ENCODE measurements at places on chromosomes 4 and X.

DNA sequence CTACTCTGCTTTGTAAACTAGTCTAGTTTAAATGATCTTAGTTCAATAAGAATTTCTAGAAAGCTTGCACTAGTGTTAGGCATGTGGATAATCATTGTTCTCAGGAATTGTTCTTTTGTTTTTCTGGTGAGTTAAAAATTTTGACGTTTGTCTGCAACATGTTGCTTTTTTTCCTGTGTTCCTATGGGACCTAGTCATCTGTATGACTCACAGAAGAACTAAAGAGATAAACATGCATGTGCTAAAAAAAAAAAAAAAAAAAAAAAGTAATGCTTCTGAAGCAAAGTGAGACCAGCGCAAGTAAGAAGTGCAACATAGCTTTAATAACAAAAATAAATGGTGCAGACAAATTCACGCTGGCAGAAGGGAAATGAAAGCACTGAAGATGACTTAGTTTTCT lies 471.2 kb downstream of the IQCM start:
- DNase-seq: no peak

DNA sequence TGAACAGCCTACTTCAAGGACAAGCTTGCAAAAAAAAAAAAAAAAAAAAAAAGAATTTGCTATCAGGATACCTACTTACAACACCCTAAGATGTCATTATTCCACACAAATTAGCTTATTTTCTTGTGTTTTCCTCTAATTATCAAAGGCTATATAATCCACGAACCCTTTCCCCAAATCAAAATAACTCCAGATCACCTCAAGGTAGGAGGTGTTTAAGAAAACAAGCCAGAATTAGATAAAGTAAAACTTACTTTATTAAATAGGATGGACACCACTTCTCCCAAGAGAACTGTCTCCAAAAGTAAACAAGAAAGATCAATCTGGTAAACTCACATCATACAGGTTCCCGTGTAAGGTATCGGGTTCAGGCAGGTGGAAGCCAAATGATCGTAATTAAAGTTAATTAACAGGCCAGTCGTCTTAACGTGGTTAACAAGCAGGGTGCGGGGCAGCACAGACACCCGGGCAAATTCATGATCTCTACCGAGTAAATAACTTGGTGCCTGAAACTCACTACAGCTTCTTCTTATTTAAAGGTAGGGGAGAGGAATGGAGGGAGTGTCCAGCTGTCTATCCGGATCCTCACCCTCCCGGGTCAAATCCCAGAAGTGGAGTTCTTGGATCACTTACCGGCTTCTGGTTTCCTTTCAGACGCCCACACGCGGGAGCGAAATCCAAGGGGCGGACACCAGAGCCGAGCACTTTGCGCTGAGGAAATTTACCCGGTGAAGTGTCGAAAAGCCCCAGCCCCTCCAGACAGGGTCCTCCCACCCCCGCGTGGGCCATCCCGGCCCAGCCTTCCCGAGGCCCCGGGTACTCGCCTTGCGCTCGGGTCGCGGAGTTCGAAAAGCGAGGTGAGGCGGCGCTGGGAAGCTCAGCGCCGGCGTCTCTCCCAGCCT lies 708 bp downstream of the ARAP2 start:
- DNase-seq: peak; percentile 55

DNA sequence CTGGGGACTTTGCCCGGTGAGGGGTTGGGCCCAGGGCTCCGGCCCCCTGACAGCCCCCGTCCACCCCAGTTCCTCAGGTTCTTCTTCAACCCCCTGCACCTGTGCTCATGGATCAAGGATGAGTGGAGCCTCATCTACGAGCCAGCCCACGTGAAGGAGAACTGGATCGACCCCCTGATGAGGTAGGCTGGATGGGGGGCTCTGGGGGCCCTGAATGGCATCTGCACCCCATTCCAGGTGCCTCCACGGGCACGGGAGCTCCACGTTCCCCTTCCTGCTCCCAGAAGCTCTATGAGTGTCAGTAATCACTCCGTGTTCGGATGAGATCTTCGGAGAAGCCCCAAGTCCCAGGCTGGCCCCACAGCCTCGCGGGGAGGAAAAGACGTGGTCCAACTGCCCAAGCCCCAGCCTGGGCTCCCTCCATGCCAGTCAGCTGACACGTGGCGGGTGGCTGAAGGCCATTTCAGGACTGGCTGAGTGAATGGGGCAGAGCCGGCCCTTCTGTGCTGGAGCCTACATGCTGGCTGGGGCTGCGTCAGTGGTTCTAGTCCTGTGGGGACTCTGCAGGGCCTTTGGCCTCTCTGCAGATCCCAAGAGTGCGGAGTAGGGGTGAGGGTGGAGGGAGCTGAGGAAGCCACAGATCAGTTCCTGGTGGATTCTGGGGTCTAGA lies 24.4 kb downstream of the CFAP99 start:
- DNase-seq: no peak

DNA sequence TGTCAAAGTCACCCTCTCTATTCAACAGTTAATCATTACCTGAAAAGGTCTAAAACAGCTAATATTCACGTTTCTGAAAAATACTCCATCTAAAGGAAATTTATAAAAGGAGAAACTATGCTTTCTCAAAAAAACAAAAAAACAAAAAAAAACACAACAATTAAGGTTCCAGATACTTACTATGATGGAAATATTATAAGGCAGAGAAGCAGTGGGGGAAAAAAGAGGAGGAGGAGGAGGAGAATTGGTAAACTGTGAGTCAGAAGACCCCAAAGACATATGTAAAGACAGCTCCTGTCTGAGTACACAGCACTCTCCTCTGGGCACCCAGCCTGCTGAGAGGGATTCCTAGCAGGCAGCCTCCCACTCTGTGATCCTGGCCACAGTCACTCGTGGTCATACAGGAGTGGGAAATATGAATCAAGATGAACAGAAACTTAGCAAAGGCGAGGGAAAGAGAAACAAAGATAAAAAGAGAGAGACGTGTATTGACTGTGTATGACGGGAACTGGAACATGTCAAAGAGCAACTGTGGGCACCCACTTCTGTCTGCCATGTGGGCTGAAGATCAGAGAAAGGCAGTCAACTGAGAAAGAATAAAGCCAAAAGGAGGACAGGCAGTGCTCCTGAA lies 12.5 kb downstream of the KLHL15 start:
- no peak for DNase-seq

DNA sequence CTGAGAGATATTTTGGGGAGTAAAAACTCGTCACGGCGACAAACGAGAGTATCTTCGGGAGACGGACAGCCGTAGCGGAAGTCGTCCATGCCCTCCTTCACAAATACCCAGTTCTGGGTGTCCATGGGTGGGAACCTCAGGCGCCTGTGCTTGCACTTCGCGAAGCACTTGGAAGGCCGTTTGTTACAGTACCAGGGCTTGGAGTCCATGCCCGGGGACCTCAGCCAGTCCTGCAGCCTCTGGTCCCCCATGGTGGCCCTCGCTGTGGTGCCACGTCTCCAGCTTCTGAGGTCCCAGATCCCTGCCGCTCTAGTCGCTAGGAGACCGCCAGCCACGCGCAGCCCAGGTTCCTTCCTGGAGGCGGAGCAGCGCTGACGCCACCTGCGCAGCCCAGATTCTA lies at the start of gene FAM47A:
TSS of gene FAM47A (minus strand) at position 287 of the 400 bp plus-strand sequence. CDS start at position 251, 36 bp downstream.
- DNase-seq: no peak

DNA sequence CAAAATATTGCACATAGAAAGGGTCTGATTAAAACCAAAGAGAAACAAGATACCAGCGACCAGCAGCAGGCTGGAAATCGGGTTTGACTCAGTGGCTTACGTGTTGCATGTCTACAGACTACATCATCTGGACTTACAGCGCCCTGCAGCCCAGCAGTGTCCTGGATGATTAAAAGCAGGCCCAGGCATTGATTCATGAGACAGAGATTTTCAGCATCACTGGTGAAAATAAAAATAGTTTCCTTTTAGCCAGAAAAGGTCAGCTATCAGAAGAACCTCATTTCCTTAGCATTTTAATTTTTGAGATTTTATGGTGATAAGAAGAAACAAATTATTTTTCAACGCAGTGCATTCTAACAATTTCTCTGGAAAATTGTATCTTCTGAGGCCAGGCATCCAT lies 190.6 kb downstream of the PTTG2 start:
- DNase-seq: no peak

DNA sequence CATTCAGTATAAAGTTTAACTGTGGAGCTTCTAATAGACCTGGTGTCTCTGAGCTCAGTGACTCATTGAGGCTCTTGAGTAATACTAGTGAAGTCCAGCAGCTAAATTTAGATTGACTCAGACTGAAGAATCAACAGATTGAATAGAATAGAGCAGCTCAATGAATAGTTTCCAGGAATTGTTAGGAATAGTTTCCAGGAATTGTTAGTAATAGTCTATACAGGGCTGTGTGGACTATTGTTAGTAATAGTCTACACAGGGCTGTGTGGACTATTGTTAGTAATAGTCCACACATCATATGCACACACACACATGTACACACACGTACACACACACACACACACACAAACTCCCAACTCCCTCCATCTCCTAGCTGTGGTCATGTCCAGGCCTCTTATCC lies 3.0 kb downstream of the GIMD1 start:
- no peak for DNase-seq

- DNase-seq: no peak
These were observed 10.6 kb upstream of the INTS6L start for GRCh38 chrX:135509885-135510284.

DNA sequence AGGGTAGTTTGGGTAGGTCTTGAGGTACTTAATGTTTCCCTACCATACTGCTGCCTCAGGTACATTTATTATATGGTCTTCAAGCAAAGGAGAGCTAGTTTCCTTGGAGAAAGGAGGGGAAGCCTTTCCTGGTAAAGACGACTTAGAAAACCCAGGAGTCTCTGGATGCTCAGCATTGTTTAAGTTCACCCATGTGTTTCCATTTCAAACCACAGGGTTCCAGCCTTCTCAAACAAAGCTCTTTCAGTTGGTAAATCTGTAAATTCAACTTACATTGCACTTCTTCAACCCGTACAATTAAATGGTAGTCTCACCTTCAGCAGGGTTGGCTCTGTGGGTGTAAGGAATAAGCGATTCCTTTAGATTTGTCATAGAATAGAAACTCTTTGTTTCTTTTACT lies 111.9 kb upstream of the UNC5C start:
- no peak for DNase-seq

GRCh38 chrX:67780694-67781109 lies 236.9 kb downstream of the AR start:
- DNase-seq: no peak

DNA sequence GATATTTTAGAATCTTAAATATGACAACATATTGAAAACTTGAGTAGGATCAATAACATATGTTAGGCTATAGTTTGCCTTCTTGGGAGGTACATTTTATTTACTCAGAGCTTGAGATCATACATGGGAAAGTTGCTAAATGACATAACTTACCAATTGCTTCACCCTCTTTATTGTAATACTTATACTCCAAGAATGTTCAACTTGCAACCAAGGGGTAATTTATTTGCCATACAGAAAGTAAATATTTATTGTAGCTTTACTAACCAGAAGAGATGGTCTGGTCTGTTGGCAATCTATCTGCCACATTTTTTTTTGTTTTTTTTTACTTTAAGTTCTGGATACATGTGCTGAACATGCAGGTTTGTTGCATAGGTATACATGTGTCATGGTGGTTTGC lies 426.6 kb downstream of the ARHGAP24 start:
- no peak for DNase-seq

DNA sequence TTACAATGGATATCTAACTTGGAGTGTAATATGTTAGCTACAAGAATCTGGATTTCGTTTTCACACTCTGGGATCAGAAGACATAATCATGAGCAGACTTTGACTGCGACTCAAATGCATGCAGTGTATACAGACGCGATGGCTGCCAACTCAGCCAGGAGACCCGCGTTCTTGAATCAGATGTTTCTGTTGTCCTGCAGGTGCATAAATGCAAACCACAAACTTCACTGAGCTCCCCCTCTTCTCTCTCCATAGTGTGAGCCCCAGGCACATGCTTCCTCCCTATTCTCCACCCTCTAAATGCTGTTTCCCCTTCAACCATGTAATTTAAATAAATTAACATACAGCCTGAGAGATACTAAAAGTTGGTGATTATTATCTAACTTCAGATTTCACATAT lies 347.9 kb downstream of the DCHS2 start:
- no peak for DNase-seq

- DNase-seq: no peak
These were observed 215.9 kb downstream of the SOWAHB start for GRCh38 chr4:76681996-76682395.

DNA sequence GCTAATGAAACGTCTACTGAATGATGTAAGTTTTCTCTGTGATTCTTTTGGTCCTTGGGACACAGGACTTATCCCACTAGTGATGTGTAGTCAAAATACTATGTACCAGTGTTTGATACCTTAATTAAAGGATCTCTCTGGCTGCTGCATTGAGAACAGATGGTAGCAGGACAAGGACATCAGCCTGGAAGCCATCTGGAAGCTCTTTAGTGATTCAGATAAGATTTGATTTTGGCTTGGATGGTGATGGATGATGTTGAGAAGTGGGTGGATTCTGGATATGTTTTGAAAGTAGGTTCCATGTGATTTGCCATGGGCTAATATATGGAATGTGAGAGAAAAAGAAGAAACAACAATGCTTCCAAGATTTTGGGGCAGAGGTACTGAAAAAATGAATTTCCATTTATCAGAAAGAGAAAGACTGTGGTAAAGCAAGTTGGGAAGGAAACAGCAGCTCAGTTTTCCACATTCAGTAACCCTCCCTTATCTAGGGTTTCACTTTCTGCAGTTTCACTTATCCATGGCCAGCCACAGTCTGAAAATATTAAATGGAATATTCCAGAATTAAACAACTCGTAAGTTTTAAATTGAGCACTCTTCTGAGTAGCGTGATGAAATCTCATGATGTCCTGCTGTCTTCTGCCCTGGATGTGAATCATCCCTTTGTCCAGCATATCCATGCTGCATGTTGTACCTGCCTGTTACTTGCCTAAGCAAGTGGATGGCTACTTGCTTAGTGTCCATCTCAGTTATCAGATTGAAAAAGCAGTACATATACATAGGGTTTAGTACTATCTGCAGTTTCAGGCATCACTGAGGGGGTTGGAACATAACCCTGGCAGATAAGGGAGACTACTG lies 15.6 kb downstream of the CD38 start:
- no peak for DNase-seq

DNA sequence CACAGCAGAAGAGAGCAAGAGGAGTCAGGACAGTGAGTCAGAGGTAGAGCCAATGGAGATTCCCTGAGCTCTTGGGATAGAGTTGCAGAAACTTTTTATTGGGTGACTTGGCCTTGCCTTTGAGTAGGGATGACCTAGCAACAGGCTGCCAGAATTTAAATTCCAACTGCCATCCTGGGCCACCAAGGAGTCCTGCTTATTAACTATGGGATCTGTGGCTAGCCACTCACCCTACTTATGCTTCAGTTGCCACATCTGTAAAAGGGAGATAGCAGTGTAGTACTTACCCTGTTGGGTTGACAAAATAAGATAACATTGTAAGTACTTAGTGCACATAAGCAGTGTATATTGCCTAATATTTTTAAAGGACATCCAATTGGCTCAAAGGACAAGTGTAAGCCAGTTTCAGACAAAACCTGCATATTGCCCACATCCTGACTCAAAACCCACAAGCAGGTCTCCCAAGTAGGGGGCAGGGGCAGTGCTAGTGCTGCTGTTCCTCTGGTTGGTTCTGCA lies 43.5 kb upstream of the TMEM164 start:
- no peak for DNase-seq

Data from CD4-positive, alpha-beta T cell treated with Interleukin-4 for 1 hour (primary cell).